ENCODE measurements at places on chromosomes 16 and 17. TPM values are rescaled to one million over a fixed set of nuclear protein-coding genes. Genes with fewer than 3 reads are reported as not detected.

GRCh38 chr17:61217878-61218437 lies 181.7 kb upstream of the TBX2 start:
- DNase-seq = no peak

GRCh38 chr16:47938272-47938671 lies 217.5 kb downstream of the ABCC12 start:
- no peak for DNase-seq

DNA sequence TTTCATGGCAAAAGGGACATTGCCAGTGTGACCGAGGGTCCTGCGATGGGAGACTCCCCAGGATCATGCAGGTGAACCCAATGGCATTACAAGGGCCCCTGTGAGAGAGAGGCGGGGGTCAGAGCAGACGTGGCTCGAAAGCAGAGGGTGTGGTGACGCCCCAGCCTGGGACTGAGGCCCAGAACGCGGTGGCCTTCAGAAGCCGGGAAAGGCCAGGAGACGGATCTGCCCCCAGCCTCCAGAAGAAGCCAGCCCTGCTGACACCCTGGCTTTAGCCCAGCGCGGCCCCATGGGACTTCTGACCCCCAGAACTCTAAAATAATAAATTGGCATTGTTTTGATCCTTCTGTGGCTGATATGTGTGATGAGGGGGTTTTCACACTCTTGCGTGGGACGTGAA lies 17.4 kb upstream of the ENPP7 start:
- no peak for DNase-seq

GRCh38 chr17:67132366-67132765 lies 88.0 kb downstream of the CACNG1 start:
- DNase-seq = no peak

GRCh38 chr16:77410449-77410848 lies 24.4 kb downstream of the ADAMTS18 start:
- DNase-seq = no peak

- DNase-seq = no peak
Observed at GRCh38 chr17:67165201-67165600, 79.8 kb downstream of the HELZ start.

CTRB2 gene
- not detected for total RNA-seq

- DNase-seq = no peak
Observed at GRCh38 chr17:73760439-73760758, 116.2 kb upstream of the SDK2 start.

GRCh38 chr17:50949989-50950877 lies 84.1 kb upstream of the TOB1 start:
- no peak for DNase-seq

GRCh38 chr16:48930951-48931553 lies 321.1 kb upstream of the N4BP1 start:
- DNase-seq = no peak

DNA sequence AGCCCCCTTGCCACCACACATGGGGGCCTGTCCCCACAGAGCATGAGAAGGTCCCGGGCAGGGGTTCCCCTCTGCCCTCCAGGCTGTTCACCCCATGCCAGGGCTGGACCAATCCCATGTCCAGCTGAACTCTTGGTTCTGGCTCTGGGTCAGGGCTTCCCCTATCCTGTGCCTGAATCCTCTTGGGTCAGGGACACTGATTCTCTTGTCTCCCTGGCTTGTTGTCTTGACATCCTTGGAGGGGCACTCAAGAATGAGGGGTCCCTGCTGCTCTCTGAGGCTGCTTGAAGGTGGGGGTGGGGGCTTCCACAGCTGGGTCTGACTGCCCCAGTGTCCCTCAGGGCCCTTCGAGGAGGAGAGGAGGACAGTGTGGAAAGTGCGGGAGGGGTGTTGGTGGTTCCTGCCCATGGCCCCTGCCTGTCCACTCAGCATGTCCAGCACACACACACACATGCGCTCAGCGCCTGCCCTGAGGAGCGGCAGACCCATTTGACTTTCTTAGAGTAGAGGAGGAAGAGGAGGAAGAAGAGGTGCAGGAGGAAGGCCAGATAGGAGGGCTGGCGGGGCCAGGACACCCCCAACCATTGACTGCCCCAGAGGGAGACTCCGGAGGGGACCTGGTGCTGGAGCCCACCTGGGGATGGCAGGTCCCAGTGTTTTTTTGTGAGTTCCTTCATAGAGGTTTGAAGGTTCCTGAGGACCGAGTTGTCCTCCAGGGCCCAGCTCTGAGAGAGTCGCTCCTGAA lies 47.0 kb downstream of the TNFRSF13B start:
- no peak for DNase-seq

GRCh38 chr16:57262841-57263540 lies 17.9 kb downstream of the ARL2BP start:
- DNase-seq = no peak

DNA sequence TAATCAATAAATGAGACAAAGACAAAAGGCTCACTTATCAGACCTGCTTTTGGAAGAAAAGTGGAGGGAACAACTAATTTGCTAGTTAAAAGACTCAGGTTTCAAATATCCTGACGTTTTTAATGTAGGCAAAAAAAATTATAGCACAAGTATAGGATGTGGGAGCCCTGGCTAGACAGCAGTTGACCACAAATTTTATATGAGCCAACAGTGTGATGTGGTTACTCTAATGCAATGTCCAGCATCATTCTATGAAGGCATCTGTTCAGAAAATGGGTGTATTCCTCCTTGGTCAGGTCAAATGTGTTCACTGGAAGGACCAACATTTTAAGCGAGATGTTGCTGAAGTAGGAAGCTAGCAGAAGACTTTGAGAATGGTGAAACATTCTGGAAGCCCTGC lies 237.4 kb downstream of the MAP2K6 start:
- DNase-seq = no peak

GRCh38 chr17:27878776-27879562 lies 14.2 kb downstream of the LYRM9 start:
- DNase-seq = no peak

DNA sequence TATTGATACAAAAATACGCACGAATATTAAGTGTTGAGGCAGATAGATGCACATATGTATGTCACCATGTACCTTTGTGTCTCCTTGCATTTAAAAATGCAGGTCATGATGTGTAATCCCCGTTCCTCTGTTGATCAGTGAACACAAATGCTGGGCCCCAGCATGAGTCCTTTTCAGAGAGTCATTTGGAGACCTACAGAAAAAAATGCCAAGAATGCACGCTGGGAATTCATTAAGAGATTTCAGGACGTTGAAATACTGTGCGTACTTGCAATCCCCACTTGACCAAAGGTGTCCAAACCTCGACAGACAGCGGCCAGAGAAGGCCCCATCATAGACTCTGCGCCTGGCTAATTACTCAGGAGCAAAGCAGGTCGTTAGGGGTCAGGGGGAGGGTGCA lies 496.0 kb downstream of the MAF start:
- DNase-seq = no peak

- no peak for DNase-seq
Observed at GRCh38 chr17:38980490-38981217, 13.5 kb upstream of the FBXO47 start.

All from hematopoietic multipotent progenitor cell (in vitro differentiated cells).